ENCODE measurements at places on chromosomes 2 and 18.

GRCh38 chr2:42492691-42493467 is 903 bp downstream of the KCNG3 start:
- DNase-seq, result no peak

DNA sequence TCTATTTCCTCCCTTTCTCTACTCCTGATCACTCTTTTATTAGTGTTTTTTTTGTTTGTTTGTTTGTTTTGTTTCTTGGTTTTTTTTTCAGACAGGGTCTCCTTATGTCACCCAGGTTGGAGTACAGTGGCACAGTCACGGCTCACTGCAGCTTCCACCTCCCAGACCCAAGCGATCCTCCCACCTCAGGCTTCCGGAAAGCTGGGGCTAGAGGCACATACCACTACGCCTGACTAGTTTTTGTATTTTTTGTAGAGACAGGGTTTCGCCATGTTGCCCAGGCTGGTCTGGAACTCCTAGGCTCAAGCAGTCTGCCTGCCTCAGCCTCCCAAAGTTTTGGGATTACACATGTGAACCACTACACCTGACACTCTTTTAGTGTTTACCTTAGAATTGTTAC is 122.3 kb downstream of the ATL2 start:
- no peak for DNase-seq

- peak; percentile 67 for DNase-seq
Measured at GRCh38 chr2:118842661-118843482, 4.6 kb downstream of the EN1 start.

DNA sequence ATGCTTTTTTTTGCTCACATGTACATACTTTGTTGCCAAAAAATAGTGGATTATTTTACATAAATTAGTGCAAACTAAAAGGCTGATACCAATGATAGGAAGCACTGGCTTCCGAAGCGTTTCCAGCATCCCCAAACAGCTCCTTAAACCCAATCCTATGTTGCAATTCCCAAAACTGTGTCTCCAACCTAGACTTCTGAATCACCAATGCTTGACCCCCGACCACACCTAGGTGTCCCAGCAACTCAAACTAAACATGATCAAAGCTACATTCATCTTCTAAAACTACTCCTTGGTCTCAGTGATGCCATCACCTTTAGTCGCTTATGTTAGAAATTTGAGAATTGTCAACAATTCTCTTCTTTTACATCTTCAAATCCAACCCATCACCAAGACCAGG is 13.4 kb downstream of the ATP8B1 start:
- DNase-seq, result no peak

- DNase-seq, result peak; percentile 33
Measured at GRCh38 chr2:29293830-29294438, 178.7 kb downstream of the CLIP4 start.

GRCh38 chr18:48622911-48623431 is 84.1 kb downstream of the CTIF start:
- DNase-seq, result peak; percentile 69

GRCh38 chr2:55420439-55420725 is 726 bp upstream of the CCDC88A start:
- DNase-seq, result no peak

GRCh38 chr2:62329797-62330196 is 133.9 kb downstream of the B3GNT2 start:
- no peak for DNase-seq

GRCh38 chr2:19685731-19686130 is 216.1 kb downstream of the TTC32 start:
- no peak for DNase-seq

- no peak for DNase-seq
Measured at GRCh38 chr2:138853761-138854160, 73.6 kb upstream of the NXPH2 start.

DNA sequence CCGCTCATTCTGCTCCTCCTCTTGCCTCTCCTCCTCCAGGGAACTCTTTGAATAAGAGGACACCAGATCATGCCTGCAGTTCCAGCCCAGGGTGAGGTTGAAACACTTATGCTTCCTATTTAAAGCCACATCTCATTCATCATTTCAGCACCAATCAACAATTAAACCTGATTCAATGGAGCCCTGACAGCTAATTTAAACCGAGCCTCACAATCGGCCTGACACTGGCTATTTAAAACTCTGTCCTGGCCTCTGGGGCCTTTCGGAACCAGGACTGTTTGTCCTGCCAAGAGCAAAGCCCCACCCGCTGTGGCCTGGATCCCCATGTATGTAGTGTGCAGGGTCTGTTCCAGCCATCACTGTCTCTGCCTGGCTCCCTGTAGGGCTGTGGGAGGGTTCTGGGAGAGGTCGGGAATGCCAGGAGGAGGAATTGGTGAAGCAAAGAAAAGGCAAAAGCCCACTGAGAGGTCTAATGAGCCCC is 97.4 kb downstream of the MCFD2 start:
- no peak for DNase-seq

- DNase-seq, result no peak
Measured at GRCh38 chr2:233087713-233088112, 27.6 kb downstream of the INPP5D start.

- peak; percentile 20 for DNase-seq
Measured at GRCh38 chr2:152549423-152549822, 167.8 kb downstream of the PRPF40A start.

DNA sequence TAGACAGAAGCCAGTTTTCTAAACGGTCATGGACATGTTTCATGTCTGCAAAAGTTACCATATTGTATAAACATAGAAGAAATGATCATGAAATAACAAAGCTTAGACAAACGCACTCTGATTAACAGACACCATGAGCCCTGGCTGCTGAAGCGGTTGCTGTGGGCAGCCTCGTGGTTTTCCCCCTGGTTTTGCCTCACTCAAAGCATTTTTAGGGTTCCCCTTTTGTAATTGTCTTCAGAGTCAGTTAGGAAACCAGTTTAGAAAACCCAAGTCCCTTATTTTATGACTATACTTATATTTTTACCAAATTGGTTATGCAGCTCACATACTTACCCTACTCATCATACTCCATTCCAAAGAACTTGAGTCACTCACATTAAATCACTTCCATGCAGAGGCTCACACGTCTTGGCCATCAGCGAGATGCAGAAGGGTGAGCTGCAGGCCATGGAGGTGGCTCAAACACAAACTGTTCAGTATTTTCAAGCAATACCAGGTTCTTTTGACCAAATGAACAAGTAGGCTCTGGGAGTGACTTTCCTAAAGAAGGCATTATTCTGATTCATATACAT is 105.6 kb upstream of the SALL3 start:
- DNase-seq, result peak; percentile 80

GRCh38 chr18:50679056-50679455 is 119.2 kb downstream of the MAPK4 start:
- no peak for DNase-seq

- peak; percentile 11 for DNase-seq
Measured at GRCh38 chr2:153163055-153163454, 315.5 kb downstream of the RPRM start.

DNA sequence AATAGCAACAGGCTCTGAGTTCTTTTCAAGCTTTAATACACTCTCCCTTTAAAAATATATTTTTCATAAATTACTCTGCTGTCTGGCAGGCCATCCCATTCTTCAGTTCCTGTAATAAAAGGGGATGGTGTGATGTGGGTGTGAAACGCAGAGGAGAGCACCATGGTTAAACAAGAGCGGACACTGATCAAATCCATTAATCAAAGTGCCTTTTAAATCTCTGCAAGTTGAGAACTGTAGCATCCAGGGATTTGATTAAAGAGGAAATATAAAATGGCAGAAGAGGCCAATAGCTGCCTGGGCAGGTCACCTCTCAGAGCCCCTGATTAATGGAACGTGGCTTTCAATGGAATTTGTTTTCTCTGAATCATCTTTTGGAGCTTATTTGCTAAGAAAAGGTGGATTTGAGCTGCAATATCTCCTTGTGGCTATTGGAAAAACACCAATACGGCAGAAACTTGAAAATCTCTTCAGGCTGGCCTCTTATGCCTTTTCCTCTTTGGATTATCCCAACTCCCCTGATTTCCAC is 96.9 kb downstream of the ACTR3 start:
- no peak for DNase-seq

DNA sequence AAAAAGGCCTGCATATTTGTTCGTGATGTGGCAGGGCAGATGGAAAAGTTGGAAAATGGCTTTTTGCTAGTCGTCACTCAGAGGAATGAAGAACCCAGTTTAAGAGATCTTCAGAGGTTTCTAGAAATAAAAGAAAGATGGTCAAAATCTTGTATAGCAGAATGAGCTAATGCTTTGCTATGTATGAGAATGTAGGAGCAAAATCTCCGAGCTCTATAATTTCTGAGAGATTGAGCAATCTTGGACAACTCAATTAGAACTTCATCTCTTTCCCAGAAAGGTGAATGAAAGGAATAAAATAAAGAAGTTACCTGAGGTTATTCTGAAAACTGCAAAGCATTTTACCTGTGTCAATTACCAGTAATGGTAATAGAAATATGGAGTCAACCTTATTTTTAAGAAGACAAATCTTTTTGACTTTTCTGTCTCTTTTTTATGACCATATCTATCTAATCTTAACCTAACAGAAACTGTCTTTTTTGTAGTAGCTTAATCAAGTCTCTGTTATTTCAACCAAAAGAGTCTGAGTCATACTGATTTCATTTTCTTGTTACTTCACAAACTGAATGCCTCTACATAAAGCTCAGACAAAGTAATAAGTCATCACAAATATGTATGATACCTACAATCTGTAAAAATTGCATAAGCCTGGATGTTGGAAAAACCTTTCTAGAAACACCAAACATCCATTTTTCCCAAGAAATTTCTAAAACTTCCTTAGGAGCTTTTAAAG is 32.5 kb downstream of the CCDC68 start:
- peak; percentile 37 for DNase-seq

DNA sequence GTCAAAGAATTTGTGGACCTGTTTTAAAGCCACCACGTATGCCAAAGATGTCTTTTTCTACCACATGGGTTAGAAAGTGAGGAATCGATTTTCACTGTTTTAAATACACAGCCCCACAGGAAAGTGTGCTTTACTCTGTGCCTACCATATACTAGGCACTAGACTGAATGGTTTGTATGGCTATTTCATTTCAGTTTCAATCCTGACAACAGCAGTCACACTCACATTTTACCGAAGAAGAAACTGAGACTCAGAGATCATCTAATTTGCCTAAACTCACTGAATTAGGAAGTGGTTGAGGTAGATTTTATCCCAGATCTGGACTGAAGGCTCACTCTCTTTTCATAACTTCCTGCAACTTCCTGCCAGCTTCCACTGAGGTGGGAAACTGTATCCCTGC is 176.4 kb downstream of the ALK start:
- no peak for DNase-seq

DNA sequence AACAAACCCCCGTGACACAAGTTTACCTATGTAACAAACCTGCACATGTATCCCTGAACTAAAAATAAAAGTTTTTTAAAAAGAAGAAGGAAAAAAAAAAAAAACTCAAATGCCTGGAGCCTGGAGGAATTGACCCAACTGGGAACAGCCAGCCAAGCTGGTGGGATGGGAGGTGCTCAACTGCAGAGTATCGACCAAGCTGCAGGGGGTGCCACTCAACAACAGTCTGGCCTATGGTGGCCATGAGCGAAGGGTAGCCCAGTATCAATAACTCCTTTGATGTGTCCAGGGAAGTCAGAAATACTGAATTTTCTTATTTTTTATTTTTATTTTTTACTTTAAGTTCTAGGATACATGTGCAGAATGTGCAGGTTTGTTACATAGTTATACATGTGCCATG is 310.3 kb upstream of the DLGAP1 start:
- DNase-seq, result no peak

DNA sequence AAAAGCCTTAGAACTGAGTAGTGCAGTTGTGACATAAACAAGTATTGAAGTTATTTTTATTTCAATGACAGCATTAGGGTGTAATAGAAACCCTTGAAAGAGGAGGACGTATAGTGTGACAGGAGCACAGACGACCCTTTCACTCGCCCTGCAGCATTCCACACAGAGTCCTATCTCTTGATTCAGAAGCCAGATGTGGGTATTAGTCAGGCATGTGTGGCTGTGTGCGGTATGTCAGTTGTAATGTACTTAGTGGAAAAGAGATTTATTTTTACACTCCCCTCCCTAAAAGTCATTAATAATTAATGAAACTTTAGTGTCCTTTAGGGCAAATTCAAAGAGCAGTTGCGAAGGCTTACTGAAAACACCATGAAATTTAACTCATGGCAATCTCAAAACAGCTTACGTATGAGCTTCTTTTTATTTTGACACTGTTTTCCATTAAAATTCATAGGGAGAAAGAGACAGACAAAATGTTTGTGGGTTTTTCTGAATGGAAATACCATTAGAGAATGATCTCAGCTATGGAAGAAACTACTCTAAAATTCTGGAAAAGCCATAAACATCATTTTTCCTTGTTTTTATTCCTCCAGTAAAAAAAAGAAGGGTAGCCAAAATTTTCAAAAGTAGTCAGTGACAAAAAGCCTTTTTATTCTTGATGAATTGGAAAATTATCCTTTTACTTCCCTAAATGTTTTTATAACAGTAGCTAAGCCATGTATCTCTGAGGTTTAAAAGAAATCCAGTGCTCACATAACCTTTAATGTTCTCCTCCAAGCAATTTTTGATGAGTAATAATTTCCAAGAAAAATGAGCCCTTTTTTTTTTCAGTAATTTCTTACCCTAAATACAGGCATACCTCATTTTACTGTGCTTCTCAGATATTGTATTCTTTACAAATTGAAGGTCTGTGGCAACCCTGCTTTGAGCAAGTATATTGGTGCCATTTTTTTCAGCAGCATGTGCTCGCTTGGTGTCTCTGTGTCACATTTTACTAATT is 84.0 kb upstream of the DSEL start:
- peak; percentile 91 for DNase-seq

- DNase-seq, result no peak
Measured at GRCh38 chr2:155301221-155301620, 602.7 kb downstream of the KCNJ3 start.

DNA sequence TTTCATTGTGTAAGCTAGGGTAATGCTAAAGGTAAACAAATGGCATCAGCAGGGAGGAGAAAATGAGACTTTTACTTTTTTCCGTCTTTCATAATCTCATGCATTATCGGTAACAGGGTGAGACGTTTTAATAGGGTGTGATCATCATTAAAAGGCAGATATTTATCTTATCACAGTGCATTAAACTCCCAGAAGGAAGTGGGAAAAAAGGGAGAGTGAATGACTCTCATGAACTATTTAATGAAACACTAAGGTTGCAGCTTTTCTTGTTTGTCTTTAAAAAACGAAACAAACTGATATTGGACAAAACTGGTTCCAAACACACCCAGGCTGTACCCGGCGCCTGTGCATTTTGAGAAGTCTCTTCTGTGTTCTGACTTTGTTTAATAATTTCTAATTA is 1936.8 kb upstream of the PIK3C3 start:
- no peak for DNase-seq
